Substantia nigra (tissue), 51 donors: ENCODE measurements at places on chromosomes 16 and 17.

GRCh38 chr17:82668631-82669099 lies 20.4 kb upstream of the WDR45B start:
- DNase-seq = peak; percentile 56

DNA sequence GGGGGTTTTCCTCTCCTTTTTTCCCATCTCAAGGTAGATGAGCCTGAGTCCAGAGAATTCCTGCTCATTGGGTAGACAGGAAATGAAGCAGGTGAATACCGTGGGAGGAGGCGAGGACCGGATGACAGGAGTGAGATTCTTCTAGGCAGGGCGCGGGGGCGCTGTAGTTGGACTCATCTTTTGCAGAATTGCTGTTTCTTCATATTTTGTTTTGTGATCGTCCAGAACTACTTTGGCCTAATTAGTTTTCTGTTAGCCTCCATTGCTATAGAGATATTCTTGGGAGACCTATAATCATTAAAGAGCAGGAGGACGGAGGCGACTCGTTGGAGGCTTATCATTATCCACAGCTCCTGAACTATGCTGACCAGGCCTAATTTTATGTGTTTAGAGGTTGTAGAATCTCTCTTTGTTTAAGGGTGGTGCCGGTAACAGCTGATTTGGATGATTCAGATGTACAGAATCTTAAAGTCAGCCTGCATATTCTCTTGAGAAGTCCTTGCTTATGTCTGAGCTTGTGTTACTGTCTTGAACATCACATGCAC lies 650 bp downstream of the ATP6V0A1 start:
- no peak for DNase-seq

DNA sequence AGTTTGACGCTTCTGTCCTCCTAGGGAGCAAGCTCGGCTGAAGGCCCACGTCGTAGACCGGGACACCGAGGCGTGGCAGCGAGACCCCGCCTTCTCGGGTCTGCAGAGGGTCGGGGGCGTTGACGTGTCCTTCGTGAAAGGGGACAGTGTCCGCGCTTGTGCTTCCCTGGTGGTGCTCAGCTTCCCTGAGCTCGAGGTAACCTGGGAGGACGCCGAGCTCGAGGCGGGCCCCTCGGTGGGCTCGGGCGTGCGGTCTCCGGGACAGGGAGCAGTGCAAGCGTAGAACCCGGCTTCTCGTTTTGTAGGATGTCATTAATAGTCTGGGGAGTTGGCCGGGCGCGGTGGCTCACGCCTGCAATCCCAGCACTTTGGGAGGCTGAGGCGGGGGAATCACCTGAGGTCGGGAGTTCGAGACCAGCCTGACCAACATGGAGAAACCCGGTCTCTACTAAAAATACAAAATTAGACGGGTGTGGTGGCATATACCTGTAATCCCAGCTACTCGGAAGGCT lies 715 bp downstream of the ENDOV start:
- no peak for DNase-seq

GRCh38 chr16:75262104-75262799 lies 10.8 kb upstream of the BCAR1 start:
- DNase-seq = no peak

DNA sequence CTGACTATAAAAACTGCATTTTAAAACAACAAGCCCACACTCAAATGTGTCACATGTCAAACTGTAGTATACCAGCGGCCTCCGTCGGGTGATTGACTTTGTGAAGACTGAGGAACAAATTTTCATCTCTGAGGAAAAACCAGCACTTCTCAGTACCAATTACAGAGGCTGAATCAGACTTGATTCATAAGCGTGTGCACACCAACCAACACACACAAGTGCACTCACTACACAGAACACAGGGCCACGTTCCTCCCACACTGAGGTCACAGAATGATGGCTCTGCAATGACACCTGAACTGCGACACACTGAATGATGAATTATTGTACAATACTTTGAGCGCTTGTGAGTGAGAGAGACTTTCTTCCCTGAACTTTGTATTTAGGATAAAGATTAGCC lies 29.6 kb downstream of the XPO6 start:
- DNase-seq = no peak

- no peak for DNase-seq
These were observed 204.9 kb upstream of the KCNJ16 start for GRCh38 chr17:69870091-69870530.

DNA sequence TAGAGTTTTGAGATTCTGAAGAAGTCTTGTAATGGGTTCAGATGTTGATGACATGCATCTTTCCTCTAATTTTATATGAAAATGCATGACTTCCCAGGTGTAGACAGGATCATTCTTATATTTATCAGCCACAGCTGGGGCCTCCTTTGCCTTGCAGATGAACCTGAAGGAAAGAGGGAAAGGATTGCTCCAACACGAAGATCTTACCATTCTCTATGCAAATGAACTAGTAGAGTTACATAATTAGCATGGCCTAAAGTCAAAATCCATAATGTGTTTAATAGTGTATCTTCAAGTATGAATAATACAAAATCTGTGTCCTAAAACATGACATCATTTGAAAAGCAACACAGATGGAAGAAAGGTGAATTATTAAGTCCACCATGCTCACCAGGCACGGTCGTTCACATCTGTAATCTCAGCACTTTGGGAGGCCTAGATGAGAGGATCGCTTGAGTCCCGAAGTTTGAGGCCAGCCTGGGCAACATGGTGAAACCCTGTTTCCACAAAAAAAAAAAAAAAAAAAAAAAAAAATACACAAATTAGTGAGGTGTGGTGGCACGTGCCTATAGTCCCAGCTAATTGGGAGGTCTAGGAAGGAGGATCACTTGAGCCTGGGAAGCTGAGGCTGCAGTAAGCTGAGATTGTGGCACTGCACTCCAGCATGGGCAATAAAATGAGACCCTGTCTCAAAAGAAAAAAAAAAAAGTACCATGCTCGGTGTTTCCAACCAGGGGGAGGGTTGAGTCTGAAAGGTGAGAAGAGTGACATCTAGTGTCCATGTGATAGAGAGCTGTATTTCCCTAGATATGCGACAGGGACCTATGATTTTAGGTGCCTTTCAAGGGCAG lies 6.3 kb downstream of the VWA3A start:
- DNase-seq = no peak

GRCh38 chr16:14668556-14669223 lies 25.4 kb downstream of the PLA2G10 start:
- DNase-seq = no peak

GRCh38 chr16:30889721-30890120 lies 4.2 kb downstream of the BCL7C start:
- DNase-seq = no peak

DNA sequence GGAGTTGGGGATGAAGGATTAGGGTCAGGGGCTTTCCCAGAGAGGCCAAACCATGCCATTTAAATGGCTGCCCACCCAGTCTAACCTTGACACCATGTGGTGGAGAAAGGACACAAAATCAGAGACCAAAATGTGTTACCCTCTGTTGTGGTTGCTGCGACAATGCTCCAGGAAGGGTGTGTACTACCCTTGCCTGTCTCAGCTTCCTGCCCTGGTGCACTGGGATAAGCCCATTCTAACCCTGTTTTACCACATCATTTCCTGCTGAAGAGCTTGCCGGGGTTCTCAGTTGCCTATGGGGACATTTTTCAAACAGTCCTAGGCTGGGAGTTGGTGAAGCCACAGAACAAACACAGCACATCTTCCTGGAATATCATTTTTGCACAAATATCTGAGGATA lies 4.9 kb downstream of the OR4D1 start:
- DNase-seq = no peak

DNA sequence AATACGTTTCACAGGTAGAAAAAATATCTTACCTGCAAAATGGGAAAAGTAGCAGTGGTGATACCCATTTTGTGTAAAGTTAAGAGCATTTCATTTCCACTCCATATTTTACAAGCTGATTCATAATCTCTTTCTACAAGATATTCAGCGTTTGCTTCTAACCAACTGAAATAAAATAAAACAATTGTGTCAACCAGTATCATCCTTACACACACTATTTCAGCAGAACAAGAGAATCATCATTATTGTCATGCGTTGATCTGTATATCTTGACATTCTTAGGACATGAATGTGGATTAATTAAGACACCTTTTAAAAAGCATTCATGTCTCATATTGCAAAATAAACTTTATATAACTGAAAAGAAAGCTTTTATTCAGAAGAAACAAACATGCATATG lies 69.8 kb downstream of the BRIP1 start:
- DNase-seq = no peak

GRCh38 chr17:16459271-16459670 lies 32.7 kb downstream of the LRRC75A start:
- no peak for DNase-seq

DNA sequence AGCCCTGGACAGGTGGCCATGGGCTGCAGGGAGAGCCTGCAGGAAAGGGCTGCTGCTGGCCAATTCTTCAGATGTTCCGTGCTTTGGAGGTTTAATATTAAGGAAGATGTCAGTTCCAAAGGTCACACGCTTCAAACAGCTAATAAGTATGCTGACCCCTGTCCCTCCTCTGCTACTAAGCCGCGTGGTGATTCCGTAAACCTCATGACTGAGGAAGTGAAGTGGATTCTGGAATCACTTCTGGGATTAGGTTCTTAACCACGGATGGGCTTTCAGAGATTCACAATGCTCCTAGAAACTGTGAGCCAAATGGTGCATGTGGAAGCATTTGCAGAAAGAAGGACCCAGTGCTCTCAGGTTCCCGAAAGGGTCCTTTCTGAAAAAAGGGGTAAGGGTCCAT lies 28.5 kb upstream of the ERN1 start:
- DNase-seq = no peak

DNA sequence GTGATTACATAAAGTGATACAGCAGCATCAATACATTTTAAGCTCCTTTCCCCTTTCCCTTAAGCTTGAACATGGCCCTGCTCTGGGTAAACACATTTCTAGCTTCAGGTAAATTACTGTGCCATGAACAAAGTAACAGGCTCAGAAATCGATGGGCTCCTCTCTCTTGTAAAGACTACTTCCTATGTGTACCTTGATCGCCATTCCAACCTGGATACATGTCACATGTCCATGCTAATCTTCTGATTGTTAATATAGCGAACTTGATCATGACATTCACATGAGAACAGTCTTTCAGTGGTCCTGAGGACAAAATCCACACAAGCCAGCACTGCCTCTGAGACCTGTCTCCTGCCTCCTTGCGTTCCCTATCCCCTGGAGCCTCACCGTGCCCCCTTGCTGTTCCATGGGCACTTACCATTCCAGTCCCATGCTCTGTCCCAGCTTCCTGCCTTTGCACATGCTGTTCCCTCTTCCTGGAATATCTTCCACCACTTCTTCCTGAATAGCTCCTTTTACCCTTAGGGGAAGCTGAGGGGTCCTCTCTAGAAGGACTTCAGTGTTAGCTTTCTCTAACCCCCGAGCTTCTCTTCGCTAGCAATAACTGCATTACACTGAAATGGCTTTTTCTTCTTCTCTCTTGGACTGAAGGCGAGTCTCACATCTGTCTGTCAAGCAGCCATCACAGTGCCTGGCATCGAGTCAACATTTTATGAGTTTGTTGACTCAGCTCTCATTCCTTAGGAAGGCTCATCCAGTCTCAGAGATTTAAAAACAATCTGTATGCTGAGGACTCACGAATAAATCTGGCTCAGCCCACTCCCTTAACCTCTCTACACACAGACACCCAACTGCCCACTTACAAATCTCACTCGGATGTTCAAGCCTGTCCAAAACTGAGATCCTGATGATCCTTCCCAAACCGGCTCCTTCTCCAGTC lies 93.3 kb downstream of the ASIC2 start:
- DNase-seq = no peak

- DNase-seq = no peak
These were observed 152.7 kb upstream of the GSE1 start for GRCh38 chr16:85460252-85461021.
